Gastroesophageal sphincter (tissue), 4 donors: ENCODE measurements at places on chromosomes 1 and 21.

- ATAC-seq: peak; percentile 42
Observed at GRCh38 chr1:158002022-158002630, 8.7 kb downstream of the KIRREL1 start.

DNA sequence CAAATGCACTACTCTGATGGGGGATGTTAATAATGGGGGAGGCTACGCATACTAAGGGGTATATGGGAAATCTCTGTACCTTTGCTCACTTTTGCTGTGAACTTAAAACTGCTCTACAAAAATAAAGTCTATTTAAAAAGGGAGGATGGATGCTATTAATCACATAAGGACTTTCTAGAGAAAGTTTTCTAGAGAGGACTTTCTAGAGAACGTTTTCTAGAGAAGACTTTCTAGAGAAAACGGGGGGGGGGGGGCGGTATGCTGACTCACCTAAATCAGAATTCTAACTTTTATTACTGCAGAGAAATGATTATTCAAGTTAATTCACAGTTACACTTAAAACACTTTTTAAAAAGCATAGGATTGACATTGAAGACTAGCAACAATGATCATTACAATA is 76.2 kb downstream of the USP1 start:
- ATAC-seq: no peak

DNA sequence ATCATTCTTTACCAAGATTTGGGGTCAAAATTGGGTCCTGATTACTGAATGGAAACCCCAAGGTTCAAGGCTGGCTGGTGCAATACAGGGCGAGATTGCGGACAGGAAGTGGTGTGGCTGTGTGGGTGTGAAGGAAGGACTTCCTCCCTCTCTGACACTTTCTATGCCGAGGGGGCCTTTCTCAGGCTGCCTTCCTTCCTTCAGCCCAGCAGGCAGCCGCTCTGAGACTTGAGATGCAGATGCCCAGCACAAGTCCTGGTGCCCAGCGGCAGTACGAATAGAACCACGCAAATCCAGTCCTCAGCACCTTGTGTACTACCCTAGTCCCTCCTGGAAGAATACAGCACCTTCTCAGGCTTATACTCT is 16.3 kb downstream of the BATF3 start:
- ATAC-seq: no peak

GRCh38 chr1:15350551-15351200 is 59.0 kb upstream of the EFHD2 start:
- ATAC-seq: no peak

DNA sequence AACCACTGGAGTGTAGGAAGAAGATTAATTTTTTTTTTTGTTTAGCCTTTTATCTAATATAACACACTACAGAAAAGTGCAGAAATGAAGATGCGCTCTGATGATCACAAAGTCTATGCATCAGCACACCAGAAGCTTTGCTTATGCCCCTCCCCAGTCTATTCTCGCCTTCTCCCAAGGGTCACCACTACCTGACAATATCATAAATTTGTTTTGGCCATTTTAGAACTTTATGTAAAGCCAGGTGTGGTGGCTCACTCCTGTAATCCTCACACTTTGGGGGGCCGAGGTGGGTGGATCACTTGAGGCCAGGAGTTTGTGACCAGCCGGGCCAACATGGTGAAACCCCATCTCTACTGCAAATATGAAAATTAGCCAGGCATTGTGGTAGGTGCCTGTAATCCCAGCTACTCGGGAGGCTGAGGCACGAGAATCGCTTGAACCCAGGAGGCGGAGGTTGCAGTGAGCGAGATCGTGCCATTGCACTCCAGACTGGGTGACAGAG is 231.3 kb downstream of the FOXD2 start:
- no peak for ATAC-seq

GRCh38 chr1:222791006-222791710 is 23.7 kb upstream of the DISP1 start:
- no peak for ATAC-seq

DNA sequence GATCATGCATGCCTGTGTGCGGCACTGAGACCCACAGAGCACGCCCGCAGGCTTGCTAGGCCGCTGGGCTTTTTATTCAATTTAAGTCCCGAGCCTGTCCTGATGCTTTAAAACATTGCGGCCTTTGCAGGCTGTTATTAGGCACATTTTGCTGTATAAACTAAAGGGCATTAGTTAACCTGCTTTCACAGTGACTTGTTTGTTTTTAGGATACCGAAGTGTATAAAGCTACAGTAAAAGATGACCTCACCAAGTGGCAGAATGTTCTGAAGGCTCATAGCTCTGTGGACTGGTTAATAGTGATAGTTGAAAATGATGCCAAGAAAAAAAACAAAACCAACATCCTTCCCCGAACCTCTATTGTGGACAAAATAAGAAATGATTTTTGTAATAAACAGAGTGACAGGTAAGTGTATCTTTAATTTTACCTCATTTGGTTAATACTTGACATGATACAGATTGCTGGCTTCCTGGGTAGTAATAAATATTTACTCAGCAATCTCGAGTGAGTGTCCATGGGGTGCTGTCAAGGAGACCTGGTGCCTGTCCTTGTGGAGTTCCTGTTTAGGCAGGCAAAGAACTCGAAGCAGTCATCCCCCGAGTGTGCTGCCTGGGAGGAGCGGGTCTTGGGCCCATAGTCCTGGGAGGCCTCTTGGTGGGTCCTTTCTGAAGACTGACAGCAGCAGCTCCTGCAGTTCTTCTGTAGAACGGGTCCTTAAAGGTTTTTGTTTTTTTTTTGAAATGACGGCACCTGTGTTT is 40.1 kb downstream of the TRAPPC10 start:
- no peak for ATAC-seq

DNA sequence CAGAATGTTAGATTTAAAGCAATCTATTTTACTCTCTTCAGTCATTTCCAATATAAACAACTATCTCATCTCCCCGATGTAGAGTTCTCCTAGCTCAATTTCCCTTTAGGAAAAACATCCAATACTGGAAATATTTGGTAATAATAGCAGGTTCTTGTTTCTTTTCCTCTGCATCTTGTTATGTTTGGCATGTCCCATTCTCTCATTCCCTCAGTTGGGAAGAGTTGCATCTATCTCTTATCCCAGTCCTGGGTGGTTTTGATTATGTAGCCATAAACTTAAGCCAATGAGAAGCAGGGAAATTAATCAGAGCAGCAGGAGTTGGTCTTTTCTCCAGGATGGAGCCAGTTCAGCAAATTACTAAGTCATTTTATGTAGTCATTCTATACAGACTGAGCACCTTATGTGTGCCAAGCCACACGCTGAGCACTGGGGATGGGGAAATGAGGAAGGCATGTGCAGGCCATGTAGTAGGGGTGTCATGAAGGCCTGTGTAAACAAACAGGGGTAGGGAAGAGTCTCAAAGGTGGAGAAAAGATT is 418.2 kb upstream of the NFIA start:
- ATAC-seq: no peak

DNA sequence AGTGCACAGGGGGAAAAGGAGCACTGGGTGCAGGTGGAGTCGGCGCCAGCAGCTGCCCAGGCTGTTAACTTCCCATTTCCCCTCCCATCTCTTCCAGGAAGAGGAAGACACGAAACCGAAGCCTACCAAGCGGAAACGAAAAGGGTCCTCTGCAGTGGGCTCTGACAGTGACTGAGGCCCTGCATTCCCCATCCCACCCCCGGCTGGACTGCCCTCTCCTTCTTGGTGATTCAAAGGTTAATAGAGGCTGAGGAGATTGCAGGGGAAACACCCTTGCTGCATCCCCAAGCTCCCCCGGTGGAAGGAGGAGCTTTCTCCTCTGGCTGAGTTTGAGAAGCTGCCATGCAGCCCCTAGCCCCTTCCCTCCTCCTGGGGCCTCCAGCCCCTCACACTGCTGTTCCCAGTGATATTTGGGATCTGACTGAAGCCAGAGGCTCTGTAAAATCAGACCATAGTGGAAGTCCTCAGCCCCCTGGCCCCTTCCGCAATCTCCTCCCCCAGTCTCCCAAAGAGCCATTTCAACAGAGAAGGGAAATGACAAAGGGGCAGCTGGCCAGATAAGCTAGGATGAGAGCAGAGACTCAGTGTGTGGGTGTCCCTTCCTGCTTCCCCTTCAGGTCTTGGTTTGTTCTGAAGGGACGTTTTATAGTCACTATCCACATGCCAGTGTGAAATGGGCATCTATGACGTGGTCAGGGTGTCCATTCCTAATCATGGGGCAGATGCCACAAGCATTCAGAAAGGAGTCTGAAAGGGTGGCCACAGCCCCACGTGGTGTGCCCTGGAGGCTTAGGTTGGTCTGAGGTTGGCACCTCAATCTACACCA is 1.9 kb upstream of the SLC27A3 start:
- ATAC-seq: no peak

DNA sequence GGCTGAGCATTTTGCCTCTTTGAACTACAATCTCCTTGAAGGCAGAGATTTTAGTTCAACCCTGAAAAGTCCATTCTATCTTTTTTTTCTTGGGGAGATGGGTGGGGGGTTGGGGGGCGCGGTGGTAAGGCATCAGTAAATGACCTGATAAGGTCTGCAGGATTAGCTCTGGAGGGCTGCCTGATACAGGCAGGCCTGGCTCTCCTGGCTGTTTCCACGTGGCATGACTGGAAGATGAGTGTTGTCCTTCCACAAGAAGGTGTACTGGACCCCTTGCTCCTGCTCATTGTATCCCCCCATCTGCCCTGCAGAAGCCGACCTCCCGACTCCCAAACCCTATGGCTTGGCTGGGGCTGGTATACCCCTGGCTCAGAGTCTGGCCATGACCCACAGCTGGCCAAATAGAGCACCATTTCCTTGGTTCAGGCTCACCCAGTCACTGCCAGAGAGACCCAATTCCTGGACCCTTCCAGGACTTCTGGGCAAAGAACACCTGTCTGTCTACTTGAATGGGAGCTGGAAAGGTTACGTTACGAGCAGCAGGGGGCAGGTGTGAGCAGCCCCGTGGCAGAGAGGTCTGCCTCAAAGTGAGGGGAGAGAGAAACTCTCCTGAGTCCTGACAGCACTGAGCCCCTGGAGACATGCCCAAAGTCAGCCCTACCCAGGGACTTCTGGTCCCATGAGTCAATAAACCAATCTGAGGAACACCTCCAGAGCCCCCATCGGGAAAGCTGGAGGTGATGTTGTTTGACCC is 17.0 kb downstream of the DHRS3 start:
- ATAC-seq: no peak

- ATAC-seq: no peak
Observed at GRCh38 chr1:30725450-30726095, 2.2 kb upstream of the MATN1 start.

DNA sequence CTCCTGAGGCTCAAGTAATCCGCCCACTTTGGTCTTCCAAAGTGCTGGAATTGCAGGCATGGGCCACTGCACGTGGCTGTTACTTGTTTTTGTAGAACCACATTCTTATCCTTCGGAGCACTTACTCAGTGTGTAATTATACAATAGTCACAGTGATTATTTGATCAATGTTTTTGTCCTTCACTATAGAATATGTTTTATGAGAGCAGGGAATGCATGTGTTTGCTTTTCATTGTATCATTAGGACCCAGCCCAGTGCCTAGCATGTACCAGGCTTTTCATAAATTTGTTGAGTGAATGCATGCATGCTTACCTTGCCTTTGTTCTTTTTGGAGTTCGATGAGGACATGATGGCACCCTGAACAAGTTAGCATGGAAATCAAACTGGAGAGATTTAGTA is 5.8 kb downstream of the SZT2 start:
- ATAC-seq: no peak

DNA sequence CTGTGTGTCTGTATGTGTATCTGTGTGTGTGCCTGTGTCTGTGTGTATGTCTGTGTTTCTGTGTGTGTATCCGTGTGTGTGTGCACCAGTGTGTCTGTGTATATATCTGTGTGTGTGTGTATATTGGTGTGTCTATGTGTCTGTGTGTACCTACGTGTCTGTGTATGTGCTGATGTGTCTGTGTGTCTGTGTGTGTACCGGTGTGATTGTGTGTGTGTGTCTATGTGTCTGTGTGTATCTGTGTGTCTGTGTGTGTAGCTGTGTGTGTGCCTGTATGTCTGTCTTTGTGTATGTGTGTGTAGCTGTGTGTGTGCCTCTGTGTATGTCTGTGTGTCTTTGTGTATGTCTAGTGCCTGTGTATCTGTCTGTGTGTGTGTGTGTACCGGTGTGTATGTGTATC is 32.0 kb downstream of the CAMK2N1 start:
- ATAC-seq: no peak

DNA sequence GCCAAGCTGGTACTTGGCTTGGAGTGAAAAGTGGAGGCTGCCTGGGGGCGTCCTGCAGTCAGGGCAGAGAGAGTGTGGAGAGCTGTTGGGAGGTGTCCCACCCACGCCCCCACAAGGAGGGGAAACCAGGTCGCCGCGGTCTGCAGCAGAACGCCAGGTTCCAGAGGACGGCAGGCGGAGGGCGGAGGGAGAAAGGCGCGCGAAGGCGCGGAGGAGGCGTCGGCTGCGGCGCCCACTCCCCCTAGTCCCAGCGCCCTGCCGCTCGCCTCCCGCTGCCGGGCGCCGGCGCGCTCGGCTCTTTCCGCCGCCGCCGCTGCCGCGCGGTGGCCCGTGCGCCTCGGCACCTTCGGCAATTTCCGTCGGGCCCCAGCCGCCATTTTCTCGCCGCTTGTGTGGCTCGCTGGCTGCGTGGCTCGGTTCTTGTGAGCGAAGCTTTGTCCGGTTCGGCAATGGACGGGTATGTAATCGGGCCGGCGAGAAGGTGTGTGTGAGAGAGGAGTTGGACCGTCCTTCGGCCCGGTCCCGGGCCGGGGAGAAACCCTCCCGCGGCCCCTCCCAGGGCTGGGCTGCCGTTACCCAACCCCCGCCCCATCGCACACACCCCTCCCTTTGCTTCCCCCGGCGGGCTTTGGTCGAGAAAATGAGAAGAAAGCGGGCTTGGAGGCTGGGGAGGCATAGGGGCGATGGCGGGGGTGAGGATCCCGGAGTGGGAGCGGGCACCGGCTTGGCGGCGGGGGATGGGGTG is at the start of gene PTBP2:
Gene PTBP2 (plus strand): TSS at position 369 of the 745 bp plus-strand sequence. CDS start 81 bp downstream, at position 450.
- ATAC-seq: peak; percentile 93

- no peak for ATAC-seq
Observed at GRCh38 chr1:9853249-9853595, 29.5 kb upstream of the CLSTN1 start.

DNA sequence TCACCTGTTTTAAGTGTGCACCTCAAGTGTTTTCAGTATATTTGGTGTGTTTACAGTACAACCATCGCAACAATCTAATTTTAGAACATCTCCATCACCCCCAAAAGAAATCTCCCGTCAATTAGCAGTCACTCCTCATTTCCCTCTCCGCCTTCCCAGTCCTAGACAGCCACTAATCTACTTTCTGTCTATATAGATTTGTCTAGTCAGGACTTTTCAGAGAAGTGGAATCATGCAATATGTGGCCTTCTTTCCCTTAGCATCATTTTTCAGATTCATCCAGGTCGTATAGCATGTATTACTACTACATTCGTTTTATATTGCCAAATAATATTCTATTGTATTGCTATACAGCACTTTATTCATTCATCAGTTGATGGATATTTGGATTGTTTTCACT is 1.7 kb upstream of the SHE start:
- no peak for ATAC-seq

GRCh38 chr1:175132436-175132835 is 60.1 kb downstream of the KIAA0040 start:
- ATAC-seq: peak; percentile 52
